ENCODE measurements at places on chromosomes 3 and 15.

DNA sequence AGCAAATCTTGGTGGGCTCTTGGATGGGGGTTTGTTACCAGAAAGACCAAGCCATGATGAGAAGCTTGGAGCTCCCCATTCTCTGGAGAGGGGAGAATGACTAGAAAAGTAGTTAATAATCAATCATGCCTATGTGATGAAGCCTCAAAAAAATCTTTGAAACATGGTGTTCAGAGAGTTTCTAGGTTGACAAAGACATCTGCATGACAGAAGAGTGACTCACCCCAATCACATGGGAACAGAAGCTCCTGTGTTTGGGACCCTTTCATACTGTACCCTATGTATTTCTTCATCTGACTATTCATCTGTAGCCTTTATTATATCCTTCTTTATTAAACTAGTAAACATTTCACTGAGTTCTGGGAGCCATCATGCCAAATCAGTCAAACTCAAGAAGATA lies 87.4 kb downstream of the BCHE start:
- no peak for DNase-seq

GRCh38 chr15:40323953-40324937 lies 753 bp downstream of the INAFM2 start:
- DNase-seq: no peak

GRCh38 chr15:72141171-72142084 lies 23.2 kb downstream of the SENP8 start:
- DNase-seq: no peak

GRCh38 chr3:97389936-97390335 lies 374.6 kb upstream of the ARL6 start:
- no peak for DNase-seq

DNA sequence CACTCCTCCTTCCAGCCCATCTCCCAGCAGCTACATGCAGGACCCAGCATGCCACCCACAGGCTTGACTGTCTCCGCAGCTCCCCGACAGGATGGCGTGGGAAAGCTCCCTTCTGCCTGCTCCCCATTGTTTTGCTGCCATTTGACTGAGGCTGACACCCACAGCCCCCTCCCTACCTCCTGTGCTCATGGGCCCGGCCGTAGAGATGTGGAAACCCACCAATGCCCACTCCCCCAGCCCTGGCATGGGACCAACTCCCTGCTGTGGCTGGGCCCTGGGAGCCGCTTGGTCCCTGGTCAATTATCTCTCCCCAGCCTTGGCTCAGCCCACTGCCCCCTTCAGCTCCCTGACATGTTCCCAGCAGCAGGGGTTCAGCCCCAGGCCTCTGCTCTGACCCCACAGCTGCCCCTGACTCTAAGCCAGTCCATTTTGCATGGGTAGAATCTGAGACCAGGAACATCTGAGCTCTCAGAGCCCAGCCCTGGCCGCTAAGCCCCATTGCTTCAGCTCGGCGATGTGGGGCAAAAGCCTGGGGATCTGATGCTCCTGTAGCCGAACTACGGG lies 8.2 kb downstream of the C3orf22 start:
- DNase-seq: no peak

GRCh38 chr3:124619887-124620599 lies 110.2 kb upstream of the UMPS start:
- peak; percentile 38 for DNase-seq

- DNase-seq: no peak
Observed at GRCh38 chr3:29011966-29012365, 268.9 kb upstream of the RBMS3 start.

DNA sequence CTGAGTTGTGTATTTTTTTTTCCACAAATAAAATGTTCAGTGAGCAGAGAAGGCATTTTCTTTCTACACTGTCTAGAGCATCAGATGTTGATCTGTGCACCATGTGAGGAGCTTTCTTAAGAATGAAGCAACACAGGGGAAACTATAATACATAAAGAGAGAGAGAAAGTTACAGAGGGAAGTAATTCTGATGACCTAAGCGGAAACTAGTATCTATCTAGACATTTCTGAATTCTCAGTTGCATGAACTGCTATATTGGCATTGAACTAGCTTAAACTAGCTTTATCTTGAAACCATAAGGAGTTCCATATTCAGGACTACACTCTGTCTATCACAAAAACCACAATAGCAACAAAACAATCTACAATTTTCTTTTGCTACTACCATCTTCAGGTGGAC lies 822.4 kb downstream of the VGLL3 start:
- no peak for DNase-seq

GRCh38 chr3:158683230-158683962 lies 10.9 kb upstream of the LXN start:
- no peak for DNase-seq

GRCh38 chr15:93585012-93585411 lies 496.0 kb upstream of the RGMA start:
- DNase-seq: no peak

- no peak for DNase-seq
Observed at GRCh38 chr15:72033711-72034110, 84.2 kb downstream of the MYO9A start.

DNA sequence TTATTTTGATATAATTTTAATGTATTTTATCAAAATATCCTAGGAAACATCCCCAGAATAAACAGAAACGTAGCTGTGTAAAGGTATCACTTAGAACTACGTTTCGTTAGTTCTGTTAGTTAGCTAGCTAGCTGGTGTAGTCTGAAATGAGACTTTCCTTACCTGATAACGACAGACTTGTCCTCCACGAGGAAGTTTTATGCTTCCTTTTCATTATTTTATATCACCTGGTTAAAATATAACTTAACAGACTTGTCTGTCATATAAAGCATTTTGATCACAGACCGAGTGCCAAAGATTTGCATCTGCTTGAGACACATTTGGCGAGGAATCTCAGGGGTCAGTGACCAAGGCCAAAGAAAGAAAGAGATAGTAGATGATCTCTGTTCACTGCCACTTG lies 829.5 kb downstream of the VGLL3 start:
- no peak for DNase-seq

DNA sequence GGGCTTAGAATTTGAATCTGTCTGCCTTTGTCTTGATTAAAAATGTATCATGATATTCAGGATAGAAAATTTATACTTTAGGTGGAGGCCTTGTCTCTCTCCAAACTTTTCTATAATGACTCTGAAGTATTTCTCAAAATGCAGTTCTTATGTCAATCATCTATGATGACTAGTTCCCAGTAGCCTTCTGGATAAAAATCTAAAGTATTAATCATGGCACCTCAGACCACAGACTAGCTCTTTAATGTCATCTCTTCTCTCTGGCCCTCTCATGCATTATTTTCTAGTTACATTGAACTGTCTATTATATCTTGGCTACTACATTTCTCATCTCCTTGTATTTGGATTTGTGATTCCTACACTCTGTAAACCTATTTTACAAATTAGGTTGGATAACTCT lies 96.9 kb downstream of the ZPLD1 start:
- DNase-seq: no peak

DNA sequence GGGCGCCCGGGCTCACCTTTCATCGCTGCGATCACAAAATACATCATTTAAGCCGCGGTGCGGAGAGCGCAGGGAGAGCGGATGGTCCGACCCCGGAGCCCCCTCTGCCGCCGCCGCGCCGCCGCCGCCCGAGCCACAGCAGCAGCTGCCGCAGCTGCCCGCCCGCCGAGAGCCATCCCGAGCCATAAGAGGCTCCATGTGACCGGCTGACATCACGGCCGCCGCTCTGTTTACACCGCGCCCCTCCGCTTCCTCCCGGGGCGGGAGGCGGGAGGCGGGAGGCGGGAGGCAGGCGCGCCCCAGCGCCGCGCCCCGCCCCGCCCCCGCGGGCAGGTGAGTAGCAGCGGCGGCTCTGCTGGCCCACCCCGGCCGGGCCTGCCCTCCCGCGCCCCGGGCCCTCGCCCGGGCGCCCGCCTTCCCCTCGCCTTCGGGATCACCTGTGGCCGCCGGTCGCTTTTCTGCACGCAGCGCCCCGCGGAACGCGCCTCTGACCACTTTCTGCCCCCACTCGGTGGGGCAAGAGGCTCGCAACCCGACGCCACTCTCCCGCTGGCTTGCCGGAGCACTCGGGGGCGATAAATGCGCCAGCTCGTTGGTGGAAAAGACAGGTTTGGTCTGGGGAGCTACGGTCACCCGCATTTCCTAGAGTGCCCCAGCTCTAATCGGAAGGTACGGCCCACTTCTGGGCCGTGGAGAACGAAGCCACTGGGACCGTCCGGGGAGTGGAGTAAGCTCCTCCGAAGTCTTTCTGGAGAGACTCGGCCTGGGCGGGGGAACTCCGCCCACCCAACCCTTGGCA lies 113.6 kb upstream of the ICE2 start:
- peak; percentile 58 for DNase-seq

DNA sequence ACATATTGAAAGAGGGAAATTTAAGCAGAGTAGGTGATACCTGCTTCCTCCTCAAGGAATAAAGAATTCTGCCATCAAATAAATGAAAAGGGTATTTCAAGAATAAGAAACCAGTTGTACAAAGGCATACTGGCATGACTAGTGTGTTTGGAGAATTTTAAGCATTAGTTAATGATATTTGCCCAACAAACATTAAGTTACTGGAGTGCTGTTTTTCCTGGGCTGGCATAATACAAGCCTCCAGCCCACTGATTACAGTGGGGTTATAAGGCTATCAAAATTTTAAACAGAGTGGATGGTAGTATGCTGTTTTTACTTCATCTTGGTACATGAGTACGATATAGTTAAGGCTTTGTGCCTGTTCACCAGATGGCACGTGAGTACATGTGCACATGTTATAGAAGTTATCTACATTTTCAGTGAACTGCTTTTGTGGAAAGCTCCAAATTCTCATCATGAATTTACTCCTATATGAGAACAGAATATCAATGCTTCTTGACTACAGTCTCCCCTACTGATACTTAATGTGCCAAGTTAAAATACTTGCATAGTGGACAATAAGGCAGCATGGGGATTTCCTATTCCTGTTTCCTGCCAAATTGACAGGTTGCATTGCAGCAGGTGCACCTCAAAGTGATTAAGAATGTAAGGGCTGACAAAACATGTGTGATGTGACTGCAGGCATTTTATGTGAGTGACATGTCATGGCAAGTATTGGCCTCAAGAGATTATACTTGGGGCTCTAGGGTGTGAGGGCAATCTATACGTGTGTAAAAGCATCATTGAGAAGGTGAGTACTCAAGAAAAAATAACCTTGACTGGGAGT lies 14.9 kb downstream of the NAALADL2 start:
- no peak for DNase-seq

DNA sequence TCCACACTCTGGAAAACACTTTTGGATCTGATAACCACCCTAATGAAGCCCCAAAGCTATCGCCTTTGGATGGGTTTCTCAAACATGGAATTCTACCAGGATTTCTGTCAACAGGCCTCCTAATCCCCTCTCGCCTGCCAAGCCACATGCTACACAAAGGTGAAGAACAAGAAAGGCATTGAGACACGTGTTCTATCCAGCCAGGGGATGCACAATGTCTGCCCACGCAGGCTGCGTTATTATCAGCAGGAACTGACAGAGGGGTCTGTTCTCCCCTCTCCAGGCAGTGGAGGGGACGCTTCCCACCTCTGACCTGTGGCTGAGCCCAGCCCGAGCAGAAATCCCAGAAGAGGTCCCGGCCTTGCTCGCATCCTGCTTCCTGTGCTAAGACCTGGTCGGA lies 45.4 kb upstream of the THBS1 start:
- DNase-seq: no peak

DNA sequence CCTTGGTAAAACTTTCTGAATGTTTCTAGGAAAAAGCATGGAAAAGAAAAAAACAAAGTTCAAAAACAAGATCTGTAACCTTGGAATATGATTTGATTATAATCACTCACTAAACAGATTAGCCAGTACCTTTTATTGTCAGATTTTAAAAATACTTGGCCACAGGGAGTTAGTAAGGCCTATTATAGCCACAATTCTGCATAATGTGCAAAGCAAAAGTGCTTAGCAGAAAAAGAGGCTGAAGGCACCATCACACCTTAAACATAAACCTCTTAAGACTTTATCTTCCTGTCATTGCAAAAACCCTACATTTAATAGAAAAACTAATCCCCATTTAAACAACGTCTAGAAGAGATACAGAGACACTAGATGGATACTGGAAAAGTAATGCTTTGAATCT lies 41.8 kb downstream of the CHSY1 start:
- no peak for DNase-seq

GRCh38 chr15:89877083-89877425 lies 16.7 kb downstream of the AP3S2 start:
- peak; percentile 37 for DNase-seq

GRCh38 chr3:98691897-98692296 lies 71.2 kb upstream of the ST3GAL6 start:
- DNase-seq: peak; percentile 36

DNA sequence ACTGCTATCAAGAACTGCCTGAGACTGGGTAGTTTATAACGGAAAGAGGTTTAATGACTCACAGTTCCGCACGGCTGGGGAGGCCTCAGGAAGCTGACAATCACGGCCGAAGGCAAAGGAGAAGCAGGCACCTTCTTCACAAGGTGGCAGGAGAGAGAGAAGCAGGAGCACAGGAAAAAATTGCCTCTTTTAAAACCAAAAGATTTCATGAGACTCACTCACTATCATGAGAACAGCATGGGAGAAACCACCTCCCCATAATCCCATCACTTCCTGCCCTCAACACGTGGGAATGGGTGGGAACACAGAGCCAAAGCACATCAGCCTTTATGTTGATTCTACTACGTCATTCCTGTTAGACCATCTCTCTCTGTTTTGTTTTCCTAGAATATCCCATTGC lies 650.9 kb upstream of the SEMA6D start:
- no peak for DNase-seq

DNA sequence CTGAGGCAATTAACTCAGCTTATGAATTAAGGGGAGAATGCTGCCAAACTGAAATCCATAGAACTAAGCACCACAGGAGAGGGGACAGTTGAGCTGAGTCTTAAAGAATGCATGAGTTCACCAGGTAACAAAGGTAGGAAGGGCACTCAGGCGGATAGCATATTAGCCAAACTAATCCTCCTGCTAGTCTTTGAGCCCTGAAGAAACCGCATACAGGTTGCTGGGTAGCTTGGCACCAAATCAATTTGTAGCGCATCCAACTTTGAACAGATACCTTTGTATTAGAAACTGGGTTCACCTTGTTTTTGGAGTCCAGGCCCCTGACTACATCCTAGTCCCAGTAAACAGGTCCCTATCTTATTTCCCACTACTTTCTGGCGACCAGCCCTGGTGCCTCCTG lies 93.7 kb downstream of the FRMD4B start:
- DNase-seq: no peak

DNA sequence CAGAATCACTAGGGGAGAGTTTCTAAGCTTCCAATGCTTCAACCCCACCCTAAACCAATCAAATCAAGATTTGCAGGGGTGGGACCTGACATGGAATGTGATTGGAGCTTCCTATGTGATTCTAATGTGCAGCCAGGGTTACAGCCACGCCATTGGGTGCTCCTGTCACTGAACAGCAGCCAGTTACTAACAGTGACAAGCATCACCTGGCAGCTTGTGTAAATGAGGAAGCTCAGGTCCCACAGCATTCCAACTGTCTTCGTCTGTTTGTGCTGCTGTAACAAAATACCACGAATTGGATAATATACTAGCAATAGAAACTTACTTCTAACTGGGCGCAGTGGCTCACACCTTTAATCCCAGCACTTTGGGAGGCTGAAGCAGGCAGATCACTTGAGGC lies 294.9 kb downstream of the SHQ1 start:
- no peak for DNase-seq

Measured in inflammatory macrophage treated with lipopolysaccharide for 1 hour (primary cell).